Retina (tissue), 1 donor: ENCODE measurements at places on chromosomes 11 and 22.

DNA sequence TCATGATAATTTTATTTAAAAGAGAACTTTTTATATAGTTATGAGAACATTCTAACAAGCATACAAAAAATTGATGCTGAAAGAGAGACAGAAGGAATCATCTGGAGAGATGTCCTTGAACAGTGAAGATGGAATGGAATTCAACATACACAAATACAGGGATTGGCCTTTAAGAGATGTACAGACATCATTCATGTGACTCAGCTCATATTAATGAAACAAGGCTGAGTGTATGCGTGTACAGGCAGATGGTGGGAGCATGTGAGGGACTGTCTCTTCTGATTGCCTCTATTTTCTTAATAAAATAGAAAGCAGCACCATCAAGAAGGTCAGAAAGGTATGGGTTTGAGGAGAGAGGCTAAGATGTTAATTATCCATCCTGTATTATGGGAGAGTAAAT is 793.3 kb downstream of the CNTN5 start:
- DNase-seq: no peak

GRCh38 chr22:27554106-27554811 is 247.3 kb downstream of the MN1 start:
- DNase-seq: peak; percentile 63

DNA sequence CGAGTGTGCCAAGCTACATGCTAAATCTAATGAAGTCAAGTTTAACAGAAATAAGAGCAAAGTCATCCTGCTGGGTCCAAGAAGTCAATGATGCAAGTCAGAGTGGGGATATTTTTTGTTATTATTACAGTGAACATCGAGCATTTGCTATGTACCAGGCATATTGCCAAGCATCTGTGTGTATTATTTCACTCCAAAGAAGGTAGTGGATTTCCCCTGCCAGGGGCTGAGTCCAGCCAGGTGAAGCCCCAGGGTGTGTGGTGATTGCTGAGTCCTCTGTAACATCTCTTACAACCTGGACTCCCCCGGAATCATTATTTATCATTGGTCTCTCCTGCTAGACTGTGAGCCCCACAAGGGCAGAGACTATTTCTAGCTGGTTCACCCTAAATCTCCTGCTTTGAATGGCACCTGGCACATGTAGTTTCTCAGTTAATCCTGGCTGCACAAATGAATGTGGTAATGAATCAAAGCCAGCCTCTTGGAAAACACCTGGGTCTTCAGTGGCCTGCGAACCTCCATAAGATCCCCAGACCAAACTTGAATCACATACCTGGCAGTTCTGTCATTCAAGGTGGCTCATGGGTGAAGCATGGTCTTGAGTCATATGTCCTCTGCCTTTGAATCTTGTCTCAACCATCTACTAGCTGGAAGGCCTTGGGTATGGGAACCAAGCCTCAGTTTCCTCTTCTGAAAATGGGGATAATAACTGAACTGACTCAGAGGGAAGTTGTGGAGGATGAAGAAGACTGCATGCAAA is 549.2 kb downstream of the MIAT start:
- no peak for DNase-seq

- DNase-seq: no peak
These were observed 38.0 kb downstream of the TMEM123 start for GRCh38 chr11:102414559-102414958.
